ENCODE measurements at places on chromosomes 5 and 9. TPM values are rescaled to one million over a fixed set of nuclear protein-coding genes. Genes with fewer than 3 reads are reported as not detected.

AMBP gene
- not detected for total RNA-seq

LECT2 gene
- not detected for total RNA-seq

TLX3 gene
- not detected for total RNA-seq

TSLP gene
- total RNA-seq = 0.30 TPM

IFNB1 gene
- not detected for total RNA-seq

All from lower leg skin (tissue), 4 donors.